ENCODE measurements at places on chromosomes 7 and 10.

- no peak for DNase-seq
Measured at GRCh38 chr7:30896036-30896435, 15.6 kb upstream of the AQP1 start.

DNA sequence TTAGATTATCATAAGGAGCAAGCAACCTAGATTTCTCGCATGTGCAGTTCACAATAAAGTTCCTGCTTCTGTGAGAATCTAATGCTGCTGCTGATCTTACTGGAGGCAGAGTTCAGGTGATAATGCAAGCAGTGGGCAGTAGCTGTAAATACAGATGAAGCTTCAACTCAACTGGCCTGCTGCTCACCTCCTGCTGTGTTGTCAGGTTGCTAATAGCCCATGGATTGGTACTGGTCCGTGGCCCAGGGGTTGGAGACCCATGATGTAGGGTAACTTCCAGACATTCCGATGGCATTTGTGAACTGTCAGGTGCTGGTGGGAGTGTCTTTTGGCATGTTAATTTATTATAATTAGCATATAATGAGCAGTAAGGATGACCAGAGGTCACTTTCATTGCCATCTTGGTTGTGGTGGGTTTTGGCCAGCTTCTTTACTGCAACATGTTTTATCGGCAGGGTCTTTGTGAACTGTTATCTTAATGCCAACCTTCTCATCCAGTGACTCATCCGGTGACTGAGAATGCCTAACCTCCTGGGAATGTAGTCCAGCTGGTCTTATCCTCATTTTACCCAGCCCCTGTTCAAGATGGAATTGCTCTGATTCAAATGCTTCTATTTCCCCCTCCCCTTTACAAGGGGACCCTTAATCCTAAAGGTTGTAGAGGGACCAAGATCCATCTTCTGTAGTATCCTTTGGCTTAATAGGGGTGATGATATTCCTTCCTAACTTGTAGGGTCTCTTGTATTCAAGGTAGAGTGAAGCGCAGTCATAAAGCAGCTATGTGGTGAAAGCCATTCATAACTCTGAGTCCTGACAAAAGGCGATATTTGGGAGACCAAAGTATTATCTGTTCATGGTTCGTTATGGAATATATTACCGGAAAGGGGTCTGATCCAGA lies 165.8 kb downstream of the CCSER2 start:
- DNase-seq = no peak

DNA sequence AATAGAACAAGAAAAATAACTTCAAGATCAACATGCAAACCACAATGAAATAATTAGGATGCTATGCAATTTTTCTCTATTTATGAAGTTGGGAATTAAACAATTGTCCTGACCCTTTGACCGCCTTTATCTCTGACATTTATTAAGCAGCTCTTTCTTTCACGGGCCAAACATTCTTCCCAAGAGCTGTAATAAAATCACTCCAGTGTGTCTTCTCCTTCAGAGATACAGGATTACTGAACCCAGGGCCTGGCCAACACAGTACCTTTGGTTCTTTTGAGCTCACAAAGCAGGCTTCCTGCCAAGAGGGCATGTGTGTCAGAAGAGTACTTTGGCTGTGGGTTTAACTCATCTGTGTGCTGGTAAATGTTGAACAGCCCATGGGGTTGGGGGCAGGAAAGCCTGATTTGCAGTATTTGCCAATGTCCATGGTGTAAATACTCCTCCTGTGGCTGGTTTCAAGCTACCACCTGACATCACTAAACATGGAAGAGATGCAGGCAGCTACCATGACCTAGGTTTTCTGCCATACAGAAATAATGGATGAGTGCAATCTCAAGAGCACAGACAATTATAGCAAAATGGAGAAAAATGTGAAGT lies 121.7 kb downstream of the FANK1 start:
- no peak for DNase-seq

GRCh38 chr10:124728830-124729661 lies 15.1 kb downstream of the FAM53B start:
- no peak for DNase-seq

- no peak for DNase-seq
Measured at GRCh38 chr10:34809796-34810195, 5.3 kb downstream of the PARD3 start.

DNA sequence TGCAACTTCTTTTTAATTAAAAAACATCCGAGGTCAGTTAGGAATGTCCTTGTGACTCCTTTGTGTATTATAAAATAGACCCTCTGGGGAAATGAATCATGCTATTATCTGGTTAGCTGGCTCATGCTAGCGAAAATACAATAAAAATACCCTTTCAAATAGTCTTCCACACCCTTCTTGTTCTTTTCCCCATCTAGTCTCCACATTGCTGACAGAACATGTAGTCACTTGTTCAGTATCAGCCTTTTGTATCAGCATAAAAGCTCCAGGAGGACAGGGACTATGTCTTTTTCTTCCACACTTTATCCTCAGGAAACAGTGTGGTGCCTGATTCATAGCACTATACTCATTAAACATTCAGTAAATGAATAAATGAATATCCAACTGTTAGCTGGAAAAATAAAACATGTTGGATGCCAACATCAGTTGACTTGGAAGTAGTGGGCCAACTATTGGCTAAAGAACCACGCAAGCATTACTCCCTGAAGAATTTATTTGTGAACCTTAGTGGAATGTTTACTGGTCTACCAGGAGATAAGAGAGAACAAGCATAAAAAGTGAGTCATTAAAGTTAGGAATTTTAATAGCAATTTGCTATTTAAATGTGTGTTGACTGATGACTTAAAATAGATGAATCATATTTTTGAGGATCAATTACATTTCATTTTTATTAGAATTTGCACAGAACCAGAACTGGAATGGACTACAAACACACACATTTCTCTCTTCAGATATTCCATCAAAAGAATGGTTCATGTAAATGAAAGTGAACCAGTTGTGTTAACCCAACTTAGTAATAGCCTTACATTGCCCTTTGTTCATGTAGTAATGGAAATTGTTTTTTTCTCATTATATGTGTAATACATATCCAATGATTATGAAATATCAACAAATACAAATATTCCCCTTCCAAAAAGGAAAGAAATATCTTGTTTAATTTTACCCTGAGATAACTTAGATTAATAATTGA lies 129.6 kb downstream of the DKK1 start:
- no peak for DNase-seq

DNA sequence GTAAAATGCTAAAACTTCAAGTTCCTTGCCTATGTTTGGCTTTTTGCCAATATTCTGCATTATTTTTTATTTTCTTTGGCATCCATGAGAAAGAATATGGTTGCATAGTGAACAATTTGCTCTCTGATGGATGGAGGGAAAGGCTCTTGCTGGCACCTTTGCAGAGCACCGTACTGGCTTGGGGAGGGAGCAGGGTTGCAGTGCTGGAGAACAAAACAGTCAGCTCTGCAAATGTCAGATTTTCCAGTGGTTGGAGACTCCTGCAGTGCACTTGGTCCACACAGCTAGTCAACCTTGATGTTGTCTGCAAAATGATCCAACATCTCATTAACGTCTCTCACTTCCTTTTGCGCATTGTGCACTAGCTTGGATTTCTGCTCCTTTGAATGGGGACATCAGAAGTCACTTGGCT lies 100.8 kb downstream of the ANLN start:
- no peak for DNase-seq

- DNase-seq = no peak
Measured at GRCh38 chr10:68202960-68203353, 29.0 kb downstream of the ATOH7 start.
